ENCODE measurements at places on chromosomes 16 and 17.

DNA sequence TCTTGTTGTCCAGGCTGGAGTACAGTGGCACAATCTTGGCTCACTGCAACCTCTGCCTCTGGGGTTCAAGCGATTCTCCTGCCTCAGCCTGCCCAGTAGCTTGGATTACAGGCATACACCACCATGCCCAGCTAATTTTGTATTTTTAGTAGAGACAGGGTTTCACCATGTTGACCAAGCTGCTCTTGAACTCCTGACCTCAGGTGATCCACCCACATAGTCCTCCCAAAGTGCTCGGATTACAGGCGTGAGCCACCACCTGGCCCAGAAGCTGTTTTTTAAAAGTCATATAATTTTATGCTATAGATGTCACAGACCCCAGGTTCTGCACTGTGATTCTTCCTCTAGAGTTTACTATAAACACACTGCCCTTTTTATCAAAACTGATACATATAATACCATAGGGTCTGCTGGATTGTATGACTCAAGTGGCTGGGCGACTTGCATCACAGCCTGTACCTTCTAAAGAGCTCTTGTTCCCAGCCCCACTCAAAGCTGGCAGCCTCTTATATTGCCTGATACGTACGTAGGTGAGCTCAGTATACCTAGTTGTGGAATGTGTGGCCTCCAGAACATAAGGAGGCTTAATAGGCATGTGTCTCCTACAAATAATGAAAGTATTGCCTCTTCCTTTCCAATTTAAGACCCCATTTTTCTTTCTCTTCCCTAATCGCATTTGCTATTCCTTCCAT is 295.8 kb downstream of the ZFHX3 start:
- DNase-seq: no peak

DNA sequence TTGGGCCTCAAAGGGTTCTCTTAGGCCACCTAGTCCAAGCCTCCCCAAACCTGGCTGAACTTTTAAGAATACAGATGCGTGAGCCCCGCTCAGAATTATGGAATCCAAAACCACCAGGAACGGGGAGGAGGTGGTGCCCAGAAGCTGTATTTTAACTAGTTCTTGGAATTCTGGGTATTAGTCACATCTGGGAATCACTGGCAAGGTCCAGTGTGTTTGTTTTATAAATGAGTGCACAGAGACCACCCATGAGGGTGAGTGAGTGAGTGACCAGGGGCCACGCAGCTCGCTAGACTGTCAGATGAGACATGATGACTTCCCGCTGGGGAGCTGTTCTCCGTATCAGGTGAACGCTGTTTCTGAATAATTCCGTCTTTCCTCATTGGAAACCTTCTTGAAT is 14.2 kb downstream of the KLHL36 start:
- DNase-seq: no peak

DNA sequence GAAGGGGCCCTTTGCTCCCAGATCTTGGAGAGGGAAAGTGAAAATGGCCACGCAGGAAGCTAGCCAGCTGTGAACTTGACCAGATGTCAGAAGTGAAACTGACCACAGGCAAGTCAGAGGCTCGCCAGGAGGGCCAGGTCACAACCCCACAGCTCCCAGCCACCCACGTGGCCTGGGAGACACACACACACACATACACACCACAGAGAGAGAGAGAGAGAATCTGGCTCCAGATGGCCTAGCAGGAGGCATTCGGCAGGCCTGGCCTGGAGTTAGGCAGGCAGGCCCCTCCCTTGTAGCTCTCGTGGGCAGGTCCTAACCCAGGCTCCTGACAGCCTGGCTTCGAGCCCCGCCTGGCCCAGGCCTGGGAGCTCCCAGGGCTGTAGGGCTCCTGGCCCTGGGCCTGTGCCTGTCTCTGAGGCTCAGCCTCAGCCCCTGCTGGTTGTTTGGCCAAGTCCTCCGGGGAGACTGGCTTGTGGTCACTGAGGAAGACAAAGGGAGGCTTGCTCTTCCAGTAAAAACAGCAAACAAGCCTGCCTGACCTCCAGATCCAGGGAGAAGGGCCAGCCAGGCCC is 20.2 kb downstream of the NGFR start:
- peak; percentile 78 for DNase-seq

GRCh38 chr17:61201211-61201610 is 198.4 kb upstream of the TBX2 start:
- no peak for DNase-seq

GRCh38 chr17:3002538-3003295 is 60.7 kb downstream of the OR1D5 start:
- no peak for DNase-seq

DNA sequence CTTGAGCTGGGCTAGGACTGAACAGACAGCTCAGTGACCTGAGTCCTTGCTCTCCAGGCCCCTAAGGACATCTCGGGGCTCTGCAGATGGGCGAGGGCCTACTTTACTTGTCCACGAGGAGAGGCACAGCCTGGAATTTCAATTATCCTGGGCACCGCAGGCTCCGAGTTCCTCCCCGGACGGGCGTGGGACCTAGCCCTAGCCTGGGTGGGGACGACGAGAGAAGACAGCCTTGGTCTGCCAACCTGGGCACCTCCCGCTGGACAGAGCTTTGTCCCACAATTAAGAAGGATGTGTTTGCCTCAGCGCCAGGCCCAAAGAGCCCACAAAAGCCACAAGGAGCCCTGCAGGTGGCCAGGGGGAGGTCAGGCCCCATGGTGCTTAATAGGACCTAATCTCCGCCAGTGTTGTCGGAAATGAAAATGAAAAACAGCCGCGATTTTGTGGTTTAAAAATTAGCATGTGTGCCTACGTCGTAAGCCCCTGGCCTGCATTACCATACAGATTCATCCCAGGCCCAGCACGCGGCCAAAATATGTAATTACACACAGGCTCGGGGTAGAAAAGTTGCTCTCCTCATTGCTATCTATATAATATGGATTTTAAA is 51.4 kb upstream of the LHX1 start:
- no peak for DNase-seq

- no peak for DNase-seq
These were observed 12.7 kb downstream of the COG1 start for GRCh38 chr17:73205459-73205961.

DNA sequence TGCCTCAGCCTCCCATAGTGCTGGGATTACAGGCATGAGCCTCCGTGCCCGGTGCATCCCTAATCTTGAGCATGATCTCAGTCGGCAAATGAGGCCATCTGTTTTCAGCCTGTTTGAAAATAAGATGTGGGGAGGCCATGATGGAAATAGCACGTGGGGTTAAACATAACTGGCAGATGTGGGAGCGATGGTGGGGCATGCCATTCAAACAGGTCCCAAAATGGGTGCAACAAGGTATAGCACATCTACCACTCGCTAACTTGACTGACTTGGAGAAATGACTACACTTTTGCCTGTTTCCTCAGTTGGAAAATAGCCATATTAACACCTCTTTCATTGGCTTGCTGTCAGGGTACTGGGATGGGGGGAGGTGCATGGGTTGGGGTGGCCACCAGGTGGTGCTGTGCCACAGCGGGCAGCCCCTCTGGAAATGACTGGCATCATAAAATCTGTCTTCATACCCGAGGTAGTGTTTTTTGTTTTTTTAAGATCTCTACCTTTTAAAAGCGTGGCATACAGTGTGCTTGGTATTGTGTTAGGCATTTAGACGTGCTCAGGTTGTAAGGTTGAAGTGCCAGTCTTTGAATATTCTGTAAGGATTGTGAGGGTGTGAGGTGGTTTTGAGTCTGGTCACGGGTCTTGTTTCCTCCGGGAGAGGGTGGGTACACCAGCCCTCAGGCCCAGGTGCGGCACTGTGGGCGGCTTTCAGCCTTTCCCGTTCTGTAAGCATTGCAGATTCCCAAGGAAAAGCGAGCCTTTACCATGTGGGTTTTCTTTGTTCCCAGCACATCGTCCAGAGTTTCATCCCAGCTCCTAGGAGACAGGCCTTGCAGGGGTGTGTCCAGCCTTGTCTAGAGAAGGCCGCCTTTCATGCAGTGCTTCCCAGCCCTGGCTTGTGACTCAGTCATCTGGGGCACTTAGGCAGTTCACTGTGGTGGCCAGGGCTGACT is 2.9 kb upstream of the TTYH2 start:
- DNase-seq: no peak

- no peak for DNase-seq
These were observed 6.2 kb upstream of the SPATA2L start for GRCh38 chr16:89707695-89708094.

- DNase-seq: no peak
These were observed 1.5 kb downstream of the CLDN7 start for GRCh38 chr17:7260651-7261378.

GRCh38 chr16:89668790-89669158 is 11.1 kb downstream of the SPATA33 start:
- no peak for DNase-seq

DNA sequence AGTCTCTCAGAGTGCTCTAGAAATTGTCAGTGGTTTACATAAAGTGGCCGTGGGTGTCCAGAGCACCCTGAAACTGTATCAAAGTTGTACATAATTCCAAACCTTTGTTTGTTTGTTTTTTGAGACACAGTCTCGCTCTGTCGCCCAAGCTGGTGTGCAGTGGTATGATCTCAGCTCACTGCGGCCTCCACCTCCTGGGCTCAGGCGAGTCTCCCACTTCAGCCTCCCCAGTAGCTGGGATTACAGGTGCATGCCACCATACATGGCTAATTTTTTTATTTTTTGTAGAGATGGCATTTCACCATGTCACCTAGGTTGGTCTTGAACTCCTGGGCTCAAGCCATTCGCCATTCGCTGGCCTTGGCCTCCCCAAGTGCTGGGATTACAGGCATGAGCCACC is 24.3 kb upstream of the ADGRG1 start:
- no peak for DNase-seq

- no peak for DNase-seq
These were observed 147.5 kb upstream of the GSE1 start for GRCh38 chr16:85465328-85466303.

DNA sequence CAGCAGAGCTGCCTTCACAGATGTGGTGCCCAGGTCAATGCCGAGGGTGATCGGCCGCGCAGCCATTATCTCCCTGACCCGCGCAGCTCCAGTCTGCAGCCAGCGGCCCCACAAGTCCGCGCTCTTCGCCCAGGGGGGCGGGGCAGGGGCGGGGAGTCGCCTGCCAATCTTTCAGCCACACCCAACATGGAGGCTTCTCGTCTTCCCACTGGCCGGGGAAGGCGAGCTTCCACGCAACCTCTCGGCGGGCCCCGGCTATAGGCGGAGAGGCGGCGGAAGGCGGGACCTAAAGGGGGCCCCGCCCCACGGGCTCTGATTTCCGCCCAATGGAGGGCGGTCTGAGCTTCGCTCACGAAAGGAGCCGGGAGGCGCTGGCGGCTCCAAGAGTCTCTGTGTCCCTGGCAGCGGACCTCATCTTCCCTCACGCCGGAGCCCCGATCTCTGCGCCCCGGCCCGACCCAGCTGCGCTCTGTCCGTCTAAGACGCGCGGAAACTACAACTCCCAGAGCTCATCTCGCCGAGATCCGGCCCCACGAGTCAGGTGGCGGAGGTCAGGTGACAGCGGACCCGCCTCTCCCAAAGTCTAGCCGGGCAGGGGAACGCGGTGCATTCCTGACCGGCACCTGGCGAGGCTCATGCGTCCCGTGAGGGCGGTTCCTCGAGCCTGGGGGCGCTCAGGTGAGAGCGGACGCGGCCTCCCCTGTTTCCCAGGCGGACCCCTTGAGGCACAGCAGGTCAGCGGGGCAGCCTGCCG is at the start of the genes CTNS and SHPK:
TSS of gene CTNS (plus strand) at position 607 of the 754 bp plus-strand sequence. CDS start 3,447 bp downstream, outside the sequence.
TSS of gene SHPK (minus strand) at position 97 of the 754 bp plus-strand sequence. CDS start at position 66, 31 bp downstream.
- DNase-seq: peak; percentile 93

GRCh38 chr17:15456972-15457722 is 10.3 kb downstream of the CDRT4 start:
- DNase-seq: no peak

GRCh38 chr16:67270931-67271338 is 8.4 kb upstream of the PLEKHG4 start:
- no peak for DNase-seq

DNA sequence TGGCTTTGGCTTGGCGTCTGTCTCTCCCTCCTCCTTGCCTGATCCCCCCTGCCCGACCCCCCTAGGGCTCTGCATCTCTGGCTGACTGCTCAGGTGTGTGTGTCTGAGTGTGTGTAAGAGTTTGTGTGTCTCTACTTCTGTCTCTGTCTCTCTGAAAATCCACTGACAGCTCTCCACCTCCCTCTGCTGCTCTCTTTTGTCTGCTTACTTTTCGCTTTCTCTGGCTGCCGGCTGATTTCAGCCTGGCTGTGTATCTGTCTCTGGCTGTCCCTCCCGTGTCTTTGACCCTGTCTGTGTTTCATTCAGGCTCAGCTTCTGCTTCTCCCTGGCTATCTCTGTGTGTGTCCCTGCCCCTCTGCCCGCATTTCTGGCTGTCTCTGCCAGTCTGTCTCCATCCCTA is 3.8 kb upstream of the SPEM1 start:
- DNase-seq: no peak

GRCh38 chr17:79207960-79208359 is 133.3 kb downstream of the ENGASE start:
- no peak for DNase-seq

- no peak for DNase-seq
These were observed 33.1 kb upstream of the CCL22 start for GRCh38 chr16:57325458-57325857.

GRCh38 chr16:89200124-89200849 is at the start of gene SLC22A31:
SLC22A31 (minus strand) TSS chr16:89200537; CDS start chr16:89200501, 36 bp downstream.
- DNase-seq: no peak

- no peak for DNase-seq
These were observed 19.5 kb downstream of the IRF8 start for GRCh38 chr16:85918436-85918835.

GRCh38 chr16:28880955-28881354 is 2.7 kb downstream of the ATP2A1 start:
- no peak for DNase-seq

- DNase-seq: no peak
These were observed 38.3 kb downstream of the NT5M start for GRCh38 chr17:17341452-17341851.

GRCh38 chr17:75607086-75607485 is 19.5 kb downstream of the MYO15B start:
- DNase-seq: no peak

DNA sequence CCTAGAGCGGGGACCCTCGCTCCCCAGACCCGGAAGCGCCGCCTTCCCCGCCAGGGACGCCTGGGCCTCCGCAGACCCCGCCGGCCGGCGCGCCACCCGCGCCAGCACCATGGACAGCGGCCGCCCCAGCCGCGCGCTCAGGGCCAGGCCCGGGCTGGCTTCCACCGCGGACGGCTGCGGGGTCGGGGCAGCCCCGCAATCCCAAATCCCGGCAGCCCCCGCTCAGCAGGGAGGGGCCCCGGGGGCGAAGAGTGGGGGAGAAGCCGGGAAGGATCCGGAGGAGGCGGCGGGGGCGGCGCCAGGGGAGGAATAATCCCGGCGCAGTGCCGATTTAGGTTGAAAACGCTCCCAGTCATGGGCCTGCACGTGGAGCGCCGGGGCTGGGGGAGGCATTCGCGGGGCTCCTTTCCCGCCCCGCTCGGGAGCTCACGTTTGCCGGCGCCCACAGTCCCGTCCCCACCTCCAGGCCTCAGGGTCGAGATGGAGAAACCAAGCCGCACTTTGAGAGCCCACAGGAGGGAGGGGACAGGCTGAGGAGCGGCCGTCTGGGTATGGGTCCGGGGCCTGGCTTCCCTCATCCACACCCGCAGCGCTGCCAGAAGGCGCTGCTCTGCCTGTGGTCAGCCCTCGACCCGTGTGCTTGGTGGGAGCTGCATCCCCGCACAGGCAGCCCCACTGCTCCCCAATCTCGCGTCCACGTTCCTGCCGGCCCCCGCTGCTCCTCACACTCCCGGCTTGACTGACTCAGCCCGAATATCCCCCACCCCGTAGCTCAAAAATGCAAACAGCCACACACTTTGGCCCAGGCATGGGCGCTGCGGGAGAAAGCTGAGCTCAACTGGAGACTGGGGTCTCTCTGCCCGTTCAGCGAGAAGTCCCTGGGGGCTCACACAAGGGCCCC is 4.7 kb downstream of the FBXL16 start:
- no peak for DNase-seq

GRCh38 chr17:63399856-63400255 is 46.2 kb downstream of the CYB561 start:
- peak; percentile 70 for DNase-seq

GRCh38 chr17:43907425-43907981 is at the start of gene MPP2:
MPP2 (minus strand) TSS chr17:43907536; CDS start chr17:43904460, 3,076 bp downstream.
- DNase-seq: peak; percentile 88

Data from renal cortex interstitium (tissue), 15 donors.